ENCODE measurements at places on chromosomes 2 and 18.

GRCh38 chr18:35050028-35050546, 8.9 kb downstream of the MAPRE2 start:
- DNase-seq, result no peak

GRCh38 chr18:68060871-68061270, 544.4 kb upstream of the DSEL start:
- no peak for DNase-seq

DNA sequence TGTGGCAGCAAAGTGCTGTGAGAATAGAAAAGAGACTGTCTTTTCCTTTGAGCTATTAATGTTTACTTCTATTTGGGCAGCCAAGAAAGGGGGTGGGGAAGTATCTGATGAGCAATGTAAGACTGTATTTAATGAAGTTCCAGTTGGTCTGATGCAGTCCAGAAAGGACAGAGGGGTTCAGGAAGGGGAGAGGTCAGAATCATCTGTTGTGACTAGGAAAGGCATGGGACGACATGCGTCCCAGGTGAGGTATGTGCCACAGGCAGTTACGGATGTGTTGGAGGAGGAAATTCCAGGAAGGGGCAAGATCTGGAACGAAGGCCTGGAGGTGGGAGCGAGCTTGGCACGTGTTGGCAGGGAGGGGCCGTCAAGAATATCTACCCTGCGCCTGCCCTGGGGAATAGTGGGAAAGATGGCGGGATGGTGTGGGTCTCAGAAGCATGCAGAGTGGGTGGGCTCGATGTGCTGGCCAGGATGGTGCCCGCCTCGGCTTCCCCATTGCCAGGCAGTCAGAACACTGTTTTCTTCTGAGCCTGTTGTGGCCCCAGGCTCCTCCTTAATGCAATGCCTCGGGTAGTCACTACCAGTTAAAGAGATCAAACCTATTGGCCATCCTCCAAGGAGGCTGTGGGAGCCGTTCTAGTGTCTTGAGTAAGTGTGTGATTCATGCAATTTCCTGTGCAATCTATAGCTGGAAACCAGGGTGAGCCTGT, 57.8 kb upstream of the TXNDC2 start:
- no peak for DNase-seq

- DNase-seq, result peak; percentile 44
Observed at GRCh38 chr18:51666763-51667191, 469.3 kb upstream of the MEX3C start.

DNA sequence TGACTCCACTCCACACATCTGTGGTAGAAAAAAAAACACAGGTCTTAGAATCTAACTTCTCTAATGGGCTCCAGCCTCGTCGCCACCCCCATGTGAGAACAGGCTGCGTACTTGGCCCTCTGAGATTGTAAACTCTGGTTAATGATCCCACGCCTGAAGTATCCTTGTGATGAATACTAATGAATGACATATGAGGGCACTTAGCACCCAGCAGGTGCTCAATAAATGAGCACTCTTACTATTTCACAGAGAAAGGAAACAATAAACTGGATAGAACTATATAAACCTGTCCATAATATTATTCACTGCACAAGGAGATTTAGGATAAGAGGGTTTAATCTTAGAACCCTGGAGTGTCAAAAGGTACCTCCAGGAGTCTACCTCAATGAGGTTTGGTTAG, 310.1 kb upstream of the HNRNPA3 start:
- no peak for DNase-seq

GRCh38 chr2:25822190-25823117, 55.8 kb downstream of the ASXL2 start:
- no peak for DNase-seq

DNA sequence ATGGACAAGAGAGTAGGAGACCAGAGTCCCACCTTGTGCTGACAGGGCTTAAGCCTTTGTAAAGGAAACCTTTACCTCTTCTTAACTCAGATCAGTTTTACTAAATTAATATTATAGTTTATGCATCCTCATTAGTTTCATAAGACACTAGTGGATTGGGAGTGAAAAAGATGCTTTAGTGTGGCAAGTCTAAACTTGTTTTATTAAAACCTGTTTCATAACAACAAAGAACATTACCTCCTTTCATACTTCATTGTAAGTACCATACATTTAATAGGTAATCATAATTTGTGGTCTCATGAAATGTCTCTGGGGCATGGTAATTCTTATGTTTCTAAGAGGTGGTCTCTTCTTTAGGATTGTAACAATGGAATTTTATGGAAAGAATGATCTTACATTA, 63.4 kb downstream of the PIKFYVE start:
- DNase-seq, result no peak

GRCh38 chr2:48227617-48228344, 302.2 kb upstream of the STON1 start:
- no peak for DNase-seq

GRCh38 chr2:149075853-149076252, 37.4 kb downstream of the LYPD6B start:
- no peak for DNase-seq

GRCh38 chr2:83063511-83063910, 1395.6 kb downstream of the SUCLG1 start:
- no peak for DNase-seq

All from SHP77 treated with DMSO at 0.1 percent for 48 hours (cell line).